ENCODE measurements at places on chromosomes 7 and 10. TPM values are rescaled to one million over a fixed set of nuclear protein-coding genes. Genes with fewer than 3 reads are reported as not detected.
A peak's percentile ranks its signal among the peaks of the same experiment; 100 is the strongest.

- H3K4me1 ChIP-seq, result peaks cover 10% of the 10 kb centered on the region
- H3K27ac ChIP-seq, result no peak overlapping the region
Measured at GRCh38 chr10:60203993-60204618, 185.6 kb downstream of the ANK3 start.

DNA sequence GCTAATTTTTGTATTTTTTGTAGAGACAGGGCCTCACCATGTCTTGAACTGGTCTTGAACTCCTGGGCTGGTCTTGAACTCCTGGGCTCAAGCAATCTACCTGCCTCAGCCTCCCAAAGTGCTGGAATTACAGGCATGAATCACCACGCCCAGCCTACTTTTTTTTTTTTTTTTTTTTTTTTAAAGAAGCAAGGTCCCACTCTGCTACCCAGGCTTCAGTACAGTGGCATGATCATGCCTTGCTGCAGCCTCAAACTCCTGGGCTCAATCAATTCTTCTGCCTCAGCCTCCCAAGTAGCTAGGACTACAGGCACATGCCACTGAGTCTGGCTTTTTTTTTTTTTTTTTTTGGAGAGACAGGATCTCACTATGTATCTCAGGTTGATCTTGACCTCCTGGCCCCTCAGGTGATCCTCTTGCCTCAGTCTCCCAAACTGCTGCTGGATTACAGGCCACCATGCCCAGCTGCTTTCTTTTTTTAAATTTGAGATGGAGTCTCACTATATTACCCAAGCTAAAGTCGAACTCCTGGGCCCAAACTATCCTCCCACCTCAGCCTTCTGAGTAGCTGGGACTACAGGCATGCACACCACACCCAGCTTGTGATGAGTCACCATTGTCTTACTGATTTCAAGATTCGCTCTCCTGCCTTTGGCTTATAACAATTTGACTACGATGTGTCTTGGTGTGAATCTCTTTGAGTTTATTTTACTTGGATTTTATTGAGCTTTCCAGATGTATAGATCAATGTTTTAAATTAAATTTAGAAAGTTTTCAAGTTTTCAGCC, 9.0 kb downstream of the RPEL1 start:
- no peak overlapping the region for H3K4me3 ChIP-seq
- H3K27me3 ChIP-seq, result no peaks in the 10 kb centered on the region
- no peak overlapping the region for H3K27ac ChIP-seq
- DNase-seq, result peak; percentile 64
- peaks cover 8% of the 10 kb centered on the region for H3K4me1 ChIP-seq
- no peaks in the 10 kb centered on the region for H3K36me3 ChIP-seq

DNA sequence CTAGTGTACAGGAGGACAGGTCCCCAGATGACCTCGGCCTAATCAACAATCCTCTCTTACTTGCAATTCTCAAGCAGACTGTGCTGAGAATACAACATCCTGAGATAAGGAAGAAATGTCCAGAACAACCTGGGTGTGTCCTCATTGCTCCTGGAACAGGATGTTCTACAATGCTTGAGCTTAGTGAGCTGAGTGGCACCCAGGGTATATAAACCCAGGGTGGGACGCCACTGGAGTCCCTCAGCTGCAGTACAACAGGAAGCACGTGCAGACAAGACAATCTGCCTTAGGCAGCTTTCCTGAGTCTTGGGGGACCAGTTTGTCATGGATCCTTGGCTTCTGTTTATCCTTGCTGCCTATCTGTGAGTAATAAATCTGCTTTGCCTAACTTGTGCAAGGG, 27.7 kb upstream of the SLC25A13 start:
- no peak for DNase-seq
- H3K4me1 ChIP-seq, result no peaks in the 10 kb centered on the region
- H3K27me3 ChIP-seq, result no peaks in the 10 kb centered on the region
- H3K36me3 ChIP-seq, result no peaks in the 10 kb centered on the region
- no peak overlapping the region for H3K27ac ChIP-seq
- H3K4me3 ChIP-seq, result no peak overlapping the region

DNA sequence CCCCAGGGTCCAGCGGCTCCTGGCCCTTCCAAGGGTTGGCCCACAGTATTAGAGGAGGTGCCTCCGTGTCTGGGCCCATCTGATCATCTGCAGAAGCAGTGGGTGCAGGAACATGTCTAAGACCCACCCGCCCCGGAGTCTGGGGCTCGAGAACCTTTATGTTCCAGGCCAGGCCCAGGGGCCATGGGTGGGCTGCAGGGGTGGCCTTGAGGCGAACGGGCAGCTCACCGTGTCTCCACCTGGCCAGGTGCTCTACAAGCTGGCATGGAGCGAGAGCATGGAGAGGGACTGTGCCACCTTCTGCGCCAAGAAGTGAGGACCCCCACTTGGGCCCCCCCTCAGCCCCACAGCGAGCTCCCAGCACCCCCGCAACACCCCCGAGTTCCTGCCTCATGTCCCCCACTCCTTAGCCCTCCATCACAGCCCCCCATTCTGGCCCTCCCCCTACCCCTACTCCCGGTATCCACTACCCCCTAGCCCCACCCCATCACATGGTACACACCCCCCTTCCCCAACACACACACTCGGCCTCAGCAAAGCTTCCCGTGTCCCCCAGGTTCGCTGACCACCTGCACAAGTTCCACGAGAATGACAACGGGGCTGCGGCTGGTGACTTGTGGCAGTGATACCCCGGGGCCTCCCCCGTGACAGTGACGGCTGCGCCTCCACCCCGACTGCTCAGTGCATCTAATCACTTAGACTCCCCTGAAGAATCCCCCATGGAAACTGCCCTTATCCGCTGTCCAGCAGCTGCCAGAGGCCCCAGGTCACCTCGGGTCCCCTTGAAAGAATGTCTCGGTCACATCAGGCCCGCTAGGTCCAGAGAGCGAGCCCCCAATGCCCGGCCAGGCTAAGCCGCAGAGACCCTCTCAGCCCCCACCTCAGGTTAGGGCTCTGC, 4.0 kb upstream of the SH2B2 start:
- no peaks in the 10 kb centered on the region for H3K36me3 ChIP-seq
- DNase-seq, result no peak
- no peaks in the 10 kb centered on the region for H3K27me3 ChIP-seq
- no peak overlapping the region for H3K4me3 ChIP-seq

- H3K4me3 ChIP-seq, result no peak overlapping the region
- H3K4me1 ChIP-seq, result peaks cover 11% of the 10 kb centered on the region
- no peak for DNase-seq
- no peaks in the 10 kb centered on the region for H3K36me3 ChIP-seq
- no peak overlapping the region for H3K27ac ChIP-seq
Measured at GRCh38 chr10:608331-609261, 80.9 kb downstream of the DIP2C start.

GRCh38 chr7:156156734-156157408, 344.6 kb upstream of the SHH start:
- H3K4me3 ChIP-seq, result no peak overlapping the region
- no peak overlapping the region for H3K27ac ChIP-seq
- H3K36me3 ChIP-seq, result no peaks in the 10 kb centered on the region
- peak; percentile 70 for DNase-seq

DNA sequence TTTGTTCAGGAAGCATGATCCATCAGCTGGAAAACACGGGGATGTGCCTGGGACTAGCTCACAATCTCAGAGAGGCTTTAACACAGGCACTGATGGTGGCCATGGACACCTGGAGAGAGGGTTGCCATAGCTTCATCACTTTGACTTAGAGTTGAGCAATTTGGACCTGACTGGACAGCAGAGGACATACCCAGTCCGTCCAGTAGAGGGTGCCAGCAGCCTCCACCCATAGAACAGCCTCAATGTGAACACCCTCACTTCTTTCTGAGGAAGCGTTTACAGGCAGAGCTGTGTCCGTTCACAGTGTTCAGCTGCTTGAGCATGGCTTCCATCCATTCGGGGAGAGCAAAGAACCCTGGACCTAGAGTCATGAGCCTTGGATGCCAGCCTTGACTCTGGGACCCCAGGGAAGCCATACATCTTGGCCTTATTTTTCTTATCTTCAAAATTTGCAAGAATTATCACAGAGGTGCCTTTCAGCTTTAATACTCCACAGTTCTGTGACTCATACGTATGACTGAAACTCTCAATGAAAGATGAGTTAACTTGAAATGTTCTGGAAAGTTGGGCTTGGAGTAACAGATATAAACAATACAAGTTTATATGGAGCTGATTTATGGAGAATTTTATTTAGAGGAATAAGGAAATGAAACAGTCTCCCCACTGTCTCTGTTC, 302.9 kb upstream of the PODXL start:
- no peaks in the 10 kb centered on the region for H3K36me3 ChIP-seq
- H3K4me3 ChIP-seq, result peak overlapping the region; percentile 22
- peak; percentile 77 for DNase-seq
- no peaks in the 10 kb centered on the region for H3K27me3 ChIP-seq
- H3K4me1 ChIP-seq, result peaks cover 10% of the 10 kb centered on the region

GRCh38 chr7:47506382-47507339, 75.2 kb downstream of the TNS3 start:
- peaks cover 13% of the 10 kb centered on the region for H3K36me3 ChIP-seq
- H3K4me1 ChIP-seq, result peaks cover 4% of the 10 kb centered on the region
- no peak for DNase-seq
- no peak overlapping the region for H3K27ac ChIP-seq
- no peak overlapping the region for H3K4me3 ChIP-seq
- H3K27me3 ChIP-seq, result no peaks in the 10 kb centered on the region

Gene PKD2L1
- not detected for total RNA-seq

Gene PRTFDC1
- total RNA-seq, result 10.2 TPM

Gene NYAP1
- 1.9 TPM for total RNA-seq

Data from PC-3 (cell line).